ENCODE measurements at places on chromosomes 16 and 17. TPM values are rescaled to one million over a fixed set of nuclear protein-coding genes. Genes with fewer than 3 reads are reported as not detected.

- no peaks in the 10 kb centered on the region for H3K36me3 ChIP-seq
- no peak overlapping the region for H3K4me3 ChIP-seq
- no peaks in the 10 kb centered on the region for H3K4me1 ChIP-seq
- H3K27ac ChIP-seq: no peak overlapping the region
These were observed 70.1 kb upstream of the CREBBP start for GRCh38 chr16:3950343-3951193.

DNA sequence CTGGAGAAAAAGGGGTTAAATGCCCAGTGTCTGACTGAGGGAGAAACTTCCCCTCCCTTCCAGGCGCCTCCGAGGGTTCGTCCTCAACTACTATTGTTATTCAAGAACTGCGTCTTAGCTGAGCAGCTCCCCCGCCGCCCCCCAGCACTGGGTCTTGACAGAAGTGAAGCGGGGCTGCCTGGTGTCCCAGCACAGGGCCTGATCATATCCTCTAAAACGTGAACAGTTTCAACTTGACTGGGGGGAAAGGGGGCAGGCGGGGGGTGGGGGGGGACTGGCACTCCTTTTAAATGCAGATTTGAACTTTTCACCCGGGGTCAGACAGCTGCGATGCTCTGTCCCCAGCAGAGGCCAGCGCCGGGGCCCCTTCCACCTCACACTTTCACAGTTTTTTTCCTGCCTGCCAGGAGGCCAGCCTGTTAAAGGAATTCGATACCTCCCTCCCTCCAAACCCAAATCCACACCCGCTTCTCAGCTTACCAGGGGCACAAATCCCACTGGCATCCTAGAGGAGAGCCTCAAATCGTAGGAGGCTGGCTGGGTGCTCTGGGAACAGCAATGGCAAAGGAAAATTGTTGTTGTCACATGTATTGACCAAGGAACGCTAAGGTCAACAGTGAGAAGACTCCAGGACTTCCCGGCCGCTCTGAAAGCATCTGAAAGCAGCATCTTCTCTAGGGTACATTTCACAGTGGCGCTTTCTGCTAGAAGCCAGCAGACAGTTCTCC lies 14.5 kb downstream of the ZFHX3 start:
- H3K27ac ChIP-seq: no peak overlapping the region
- H3K27me3 ChIP-seq: peaks cover 79% of the 10 kb centered on the region
- peaks cover 16% of the 10 kb centered on the region for H3K4me1 ChIP-seq
- peak; percentile 96 for DNase-seq
- H3K4me3 ChIP-seq: peak overlapping the region; percentile 55

DNA sequence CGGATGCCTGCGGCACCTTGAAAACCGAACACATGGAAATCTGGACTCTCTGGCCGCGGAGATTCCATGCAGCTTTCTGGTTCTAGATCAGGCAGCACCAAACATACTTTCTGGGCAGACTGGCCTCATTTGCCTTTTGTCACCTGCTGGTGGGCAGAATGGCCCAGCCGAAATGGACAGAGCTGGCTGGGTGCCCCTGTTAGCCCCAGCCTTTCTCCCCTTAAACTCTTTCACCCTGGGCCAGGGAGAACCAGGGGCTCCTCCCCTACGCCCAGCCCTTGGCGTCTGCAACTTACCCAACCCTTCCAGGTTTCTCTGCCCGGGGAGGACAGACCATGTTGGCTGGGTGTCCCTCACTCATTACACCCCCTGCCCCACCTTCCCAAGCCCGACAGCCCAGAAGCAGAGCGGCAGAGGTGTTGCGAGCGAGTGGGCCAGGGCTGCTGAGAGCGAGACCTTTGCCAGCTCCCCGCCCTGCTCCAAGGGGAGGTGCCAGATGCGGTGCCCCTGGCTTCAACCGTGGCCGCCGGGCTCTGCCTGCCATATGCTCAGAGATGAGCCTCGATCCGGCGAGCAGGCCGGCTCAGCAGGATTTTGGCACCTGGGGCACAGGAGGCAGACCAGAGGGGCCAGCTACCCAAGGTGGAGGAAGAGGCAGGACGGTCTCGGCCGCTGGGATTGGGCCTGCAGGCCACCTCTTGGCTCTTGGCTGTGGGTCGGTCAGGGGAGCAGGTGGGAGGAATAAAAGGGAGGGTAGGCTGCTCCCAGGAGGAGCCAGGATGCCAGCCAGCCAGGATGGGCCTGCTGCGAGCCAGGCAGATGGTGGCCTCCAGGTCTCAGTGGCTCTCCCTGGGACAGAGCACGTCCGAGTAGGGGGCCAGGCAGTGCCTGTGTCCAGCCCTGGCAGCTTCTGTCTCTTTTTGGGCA lies 191.3 kb downstream of the NTN1 start:
- H3K36me3 ChIP-seq: peaks cover 16% of the 10 kb centered on the region
- no peak overlapping the region for H3K4me3 ChIP-seq
- DNase-seq: peak; percentile 31
- no peaks in the 10 kb centered on the region for H3K4me1 ChIP-seq
- no peak overlapping the region for H3K27ac ChIP-seq
- H3K27me3 ChIP-seq: no peaks in the 10 kb centered on the region

DNA sequence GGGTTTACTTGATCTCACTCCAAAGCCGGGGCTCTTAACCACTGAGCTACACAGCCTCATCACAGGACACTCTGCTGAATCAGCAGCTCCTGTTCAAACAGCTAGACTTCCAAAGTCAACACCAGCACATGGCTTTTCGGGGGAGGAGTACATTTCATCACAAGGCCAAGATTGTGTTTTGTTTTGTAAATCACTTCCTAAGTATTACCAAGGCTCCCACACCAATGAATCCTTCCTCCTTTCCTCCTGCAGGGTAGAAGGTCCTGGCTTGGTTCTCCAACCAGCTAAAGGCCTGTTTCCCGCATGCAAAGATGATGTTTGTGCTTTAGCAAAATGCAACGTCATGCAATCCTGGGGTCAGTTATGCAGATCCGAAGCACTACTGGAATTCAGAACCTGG lies 152.5 kb downstream of the XYLT1 start:
- H3K27me3 ChIP-seq: no peaks in the 10 kb centered on the region
- no peak overlapping the region for H3K4me3 ChIP-seq
- DNase-seq: no peak
- H3K27ac ChIP-seq: no peak overlapping the region

DNA sequence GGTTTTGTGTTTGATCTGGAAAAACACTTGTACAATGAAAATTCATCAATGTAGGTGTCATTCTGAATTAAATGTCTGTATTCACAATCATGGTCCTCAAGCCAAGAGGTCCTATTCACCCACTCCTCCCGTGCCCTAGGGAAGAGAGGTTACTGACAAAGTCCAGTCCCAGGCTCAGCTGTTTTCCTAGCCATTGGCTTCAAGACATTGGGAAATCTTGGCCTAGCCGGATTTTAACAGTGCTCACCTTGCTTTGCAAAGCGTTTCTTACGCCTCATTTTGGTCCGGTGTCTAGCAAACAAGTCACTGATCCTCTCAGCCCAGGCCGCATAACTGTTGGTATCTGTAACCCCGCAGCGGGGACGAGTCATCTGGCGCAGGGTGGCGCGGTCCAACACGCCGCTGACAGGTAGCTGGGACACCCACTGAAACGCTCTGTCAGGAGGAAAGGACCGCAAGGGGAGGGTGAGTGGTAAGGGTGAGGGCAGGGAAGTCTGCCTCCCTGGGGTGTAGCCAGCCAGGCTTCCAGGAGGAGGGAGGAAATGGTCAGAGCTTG lies 16.7 kb downstream of the MMP28 start:
- no peak overlapping the region for H3K4me3 ChIP-seq
- H3K27me3 ChIP-seq: no peaks in the 10 kb centered on the region
- peaks cover 2% of the 10 kb centered on the region for H3K4me1 ChIP-seq
- DNase-seq: no peak
- no peaks in the 10 kb centered on the region for H3K36me3 ChIP-seq

DNA sequence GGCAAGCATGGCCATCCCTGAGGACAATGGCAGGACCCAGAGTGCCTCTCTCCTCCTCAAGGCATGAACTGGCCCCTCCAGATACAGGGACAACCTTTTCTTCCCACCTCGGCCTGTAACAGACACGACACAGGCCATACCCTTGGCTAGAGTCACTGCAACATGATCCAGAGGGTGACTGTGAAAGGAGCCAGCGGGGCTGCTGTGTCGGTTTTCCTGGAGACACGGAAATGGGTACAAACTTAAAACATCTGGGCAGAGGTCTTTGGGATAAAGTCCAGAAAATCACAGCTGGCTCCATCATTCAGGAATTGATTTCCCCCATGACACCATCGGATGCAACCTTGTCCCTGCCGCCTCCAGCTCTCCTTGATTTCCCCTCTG lies 5.3 kb downstream of the CEP295NL start:
- 0 out of 2 replicates have a peak, but pooled peaks cover 1% of the 10 kb centered on the region for H3K4me1 ChIP-seq
- no peak overlapping the region for H3K27ac ChIP-seq
- no peak overlapping the region for H3K4me3 ChIP-seq
- no peaks in the 10 kb centered on the region for H3K36me3 ChIP-seq
- no peak for DNase-seq

DNA sequence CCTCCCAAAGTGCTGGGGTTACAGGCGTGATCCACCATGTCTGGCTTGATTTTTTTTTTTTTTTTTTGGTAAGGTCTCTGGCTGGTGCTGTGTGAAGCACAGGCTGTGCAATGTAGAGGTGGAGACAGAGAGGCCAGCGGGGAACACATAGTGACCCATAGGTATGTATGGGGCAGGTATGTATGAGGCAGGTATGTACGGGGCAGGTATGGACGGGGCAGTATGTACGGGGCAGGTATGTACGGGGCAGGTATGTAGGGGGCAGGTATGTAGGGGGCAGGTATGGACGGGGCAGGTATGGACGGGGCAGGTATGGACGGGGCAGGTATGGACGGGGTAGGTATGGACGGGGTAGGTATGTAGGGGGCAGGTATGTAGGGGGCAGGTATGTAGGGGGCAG lies 5.0 kb downstream of the RPL3L start:
- H3K36me3 ChIP-seq: no peaks in the 10 kb centered on the region
- DNase-seq: no peak
- no peak overlapping the region for H3K4me3 ChIP-seq
- no peaks in the 10 kb centered on the region for H3K4me1 ChIP-seq

DNA sequence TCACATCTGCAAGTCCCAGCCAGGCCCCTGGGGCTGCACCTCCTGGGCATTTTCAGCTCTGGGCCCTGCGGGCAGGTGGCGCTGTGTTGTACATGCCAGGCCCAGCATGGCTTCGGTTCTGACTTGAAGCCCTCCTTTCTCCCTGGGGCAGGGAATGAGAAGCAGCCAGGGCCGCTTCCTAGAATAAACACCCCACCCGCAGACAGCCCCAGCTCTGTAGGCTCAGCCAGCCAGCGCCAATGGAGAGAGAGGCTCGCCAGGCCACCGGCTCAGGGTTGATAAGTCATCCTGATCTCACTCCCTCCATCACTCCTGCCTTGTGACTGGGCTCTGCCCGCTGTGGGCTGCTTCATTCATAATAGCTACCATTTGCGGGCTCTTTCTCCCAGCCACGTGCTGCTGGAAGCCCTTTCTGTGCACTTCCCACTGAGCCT lies 6.0 kb upstream of the GLIS2 start:
- no peaks in the 10 kb centered on the region for H3K27me3 ChIP-seq
- H3K36me3 ChIP-seq: peaks cover 7% of the 10 kb centered on the region

DNA sequence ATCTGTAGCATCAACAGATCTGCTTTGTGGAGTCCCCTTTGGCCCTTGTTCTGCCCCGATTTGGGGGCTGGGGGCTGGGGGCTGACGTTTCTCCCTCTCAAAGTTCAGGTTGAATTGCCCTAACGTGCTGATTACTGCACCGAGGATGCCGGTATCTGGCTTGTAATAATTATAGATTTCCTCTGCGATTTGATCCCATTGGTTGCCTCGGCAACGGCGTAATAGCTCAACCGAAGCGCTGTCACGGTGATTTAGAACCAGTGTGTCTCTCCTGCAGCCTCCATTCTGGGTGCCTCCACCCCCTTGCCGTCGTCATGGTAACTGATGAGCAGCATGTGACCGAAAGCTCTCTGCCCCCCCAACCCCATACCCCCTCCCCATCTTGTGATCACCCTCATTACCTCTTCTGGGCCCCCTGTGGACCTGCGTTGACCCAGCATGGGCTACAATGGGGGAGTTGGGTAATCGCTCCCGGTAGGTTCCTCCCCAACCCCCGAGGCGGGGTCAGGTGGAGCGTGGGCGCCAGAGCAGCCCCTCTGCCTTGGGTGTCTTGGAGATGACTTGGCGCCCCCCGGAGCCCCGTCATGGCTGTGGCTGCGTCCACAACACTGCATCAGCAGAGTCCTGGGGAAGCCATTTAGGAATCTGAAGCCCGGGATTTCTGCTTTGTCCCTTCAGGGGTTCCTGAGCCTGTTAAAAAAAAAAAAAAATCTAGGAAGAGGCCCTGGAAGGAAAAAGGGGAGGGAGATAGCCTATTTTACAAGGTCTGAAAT lies 38.4 kb downstream of the ABAT start:
- H3K4me3 ChIP-seq: peak overlapping the region; percentile 77

- H3K27ac ChIP-seq: no peak overlapping the region
- DNase-seq: no peak
- no peaks in the 10 kb centered on the region for H3K4me1 ChIP-seq
- H3K36me3 ChIP-seq: no peaks in the 10 kb centered on the region
- H3K27me3 ChIP-seq: no peaks in the 10 kb centered on the region
- no peak overlapping the region for H3K4me3 ChIP-seq
These were observed 89.3 kb downstream of the IRF8 start for GRCh38 chr16:85988306-85988705.

- no peaks in the 10 kb centered on the region for H3K27me3 ChIP-seq
- DNase-seq: no peak
- H3K36me3 ChIP-seq: peaks cover 20% of the 10 kb centered on the region
- H3K27ac ChIP-seq: no peak overlapping the region
- no peak overlapping the region for H3K4me3 ChIP-seq
These were observed 2.8 kb downstream of the CEMP1 start for GRCh38 chr16:2528161-2529060.

The TM4SF5 gene
- not detected for total RNA-seq

The STH gene
- not detected for total RNA-seq

The KIAA0753 gene
- 37.2 TPM for total RNA-seq

Data from H9 (cell line).